ENCODE measurements at places on chromosomes 5 and 9.

DNA sequence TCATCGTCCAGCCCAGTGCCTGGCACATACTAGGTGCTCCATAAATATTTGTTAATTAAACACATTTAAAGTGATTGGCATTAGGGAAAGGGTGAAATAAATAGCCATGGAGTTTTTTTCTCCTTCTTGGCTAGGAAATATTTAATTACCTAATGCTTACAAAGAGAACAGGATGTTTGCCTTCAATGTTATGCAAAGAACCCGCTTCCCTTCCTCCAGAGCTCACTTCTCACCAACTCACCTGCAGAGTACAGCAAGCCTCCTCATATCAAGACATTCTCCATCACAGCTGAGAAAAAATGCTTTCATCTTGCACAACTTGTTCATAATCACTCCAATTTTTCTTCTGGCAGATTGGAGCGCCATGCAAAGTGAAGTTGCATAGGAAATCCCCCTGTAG lies 161.7 kb upstream of the STK32A start:
- DNase-seq = no peak

GRCh38 chr9:36136272-36136893 lies at the start of gene GLIPR2:
TSS of gene GLIPR2 (plus strand) at chr9:36136733. CDS start at chr9:36136779, 46 bp downstream.
- peak; percentile 79 for DNase-seq

DNA sequence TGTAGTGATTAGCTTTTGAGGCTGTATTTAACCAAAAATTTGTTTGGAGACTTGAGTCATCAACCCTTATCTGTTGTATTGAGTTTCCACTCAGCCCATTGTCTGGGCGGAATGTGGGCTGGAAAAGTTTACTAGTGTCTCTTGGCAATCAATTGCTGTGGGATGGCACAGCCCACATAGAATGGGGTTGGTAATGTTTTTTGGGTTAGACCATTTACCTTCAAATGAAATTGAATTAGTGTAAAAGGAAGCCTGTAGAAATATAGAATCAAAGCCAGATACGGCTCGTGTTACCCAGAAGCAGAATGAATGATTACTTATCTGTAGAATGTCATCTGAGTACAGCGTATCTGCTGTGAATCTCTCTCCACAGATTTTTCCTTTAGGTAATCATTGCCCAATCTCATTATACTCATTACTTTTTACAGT lies 142.9 kb downstream of the AOPEP start:
- no peak for DNase-seq

GRCh38 chr5:180034564-180034963 lies 37.0 kb downstream of the RNF130 start:
- DNase-seq = no peak

- peak; percentile 66 for DNase-seq
These were observed 79.2 kb downstream of the BOD1 start for GRCh38 chr5:173537228-173537627.

GRCh38 chr9:32468740-32469139 lies 57.3 kb downstream of the RIGI start:
- DNase-seq = no peak

DNA sequence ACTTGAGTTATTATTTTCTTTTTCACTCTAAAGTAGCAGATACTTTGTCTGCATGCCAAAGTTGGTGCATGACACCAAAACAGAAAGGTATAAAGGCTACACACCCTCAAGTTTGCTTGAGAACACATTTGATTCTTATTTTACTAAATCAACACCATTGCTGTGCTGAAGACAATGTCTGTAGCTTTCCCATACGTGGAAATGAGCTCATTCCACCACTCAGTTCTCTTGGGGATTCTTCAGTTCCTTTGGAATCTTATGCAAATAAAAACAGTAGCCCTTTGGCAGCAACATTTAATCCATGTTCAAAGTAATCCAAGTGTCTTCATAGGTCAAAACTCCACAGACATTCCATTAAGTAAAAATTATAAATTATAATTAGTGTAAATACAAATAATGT lies 264.9 kb downstream of the TLE1 start:
- DNase-seq = no peak

DNA sequence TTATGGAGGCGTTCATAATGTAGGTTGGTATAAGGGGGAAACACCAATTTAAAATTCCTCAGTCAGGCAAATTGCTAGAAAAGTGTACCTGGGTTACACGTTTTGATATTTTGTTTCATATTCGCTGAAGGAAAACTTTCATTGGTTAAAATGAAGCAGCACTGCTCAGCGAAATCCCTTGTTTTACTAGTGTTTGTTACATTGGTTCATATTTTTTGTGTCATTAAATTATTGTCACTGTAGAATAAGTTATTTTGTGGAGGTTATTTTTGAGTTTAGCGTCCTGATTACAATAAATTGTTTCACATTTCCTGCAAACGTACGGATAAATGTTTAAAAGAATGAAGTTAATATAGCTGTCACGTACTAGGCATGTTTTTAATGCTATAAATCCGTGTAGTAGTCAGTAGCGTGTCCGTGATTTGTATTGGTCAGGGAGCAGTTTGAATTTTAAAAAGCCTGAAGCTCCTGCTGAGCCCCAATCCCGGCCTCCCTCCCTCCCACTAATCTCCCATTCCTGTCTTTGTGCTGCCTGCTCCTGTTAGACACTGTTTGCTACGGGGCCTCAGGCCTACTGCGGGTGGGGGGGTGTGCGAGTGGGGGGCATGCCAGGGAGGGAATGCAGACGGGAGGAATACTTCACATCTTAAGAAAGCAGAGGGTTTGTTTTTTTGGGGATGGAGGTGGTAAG lies 2.0 kb downstream of the NIPBL start:
- no peak for DNase-seq

GRCh38 chr5:96936431-96937320 lies 796 bp downstream of the LNPEP start:
- DNase-seq = peak; percentile 84

DNA sequence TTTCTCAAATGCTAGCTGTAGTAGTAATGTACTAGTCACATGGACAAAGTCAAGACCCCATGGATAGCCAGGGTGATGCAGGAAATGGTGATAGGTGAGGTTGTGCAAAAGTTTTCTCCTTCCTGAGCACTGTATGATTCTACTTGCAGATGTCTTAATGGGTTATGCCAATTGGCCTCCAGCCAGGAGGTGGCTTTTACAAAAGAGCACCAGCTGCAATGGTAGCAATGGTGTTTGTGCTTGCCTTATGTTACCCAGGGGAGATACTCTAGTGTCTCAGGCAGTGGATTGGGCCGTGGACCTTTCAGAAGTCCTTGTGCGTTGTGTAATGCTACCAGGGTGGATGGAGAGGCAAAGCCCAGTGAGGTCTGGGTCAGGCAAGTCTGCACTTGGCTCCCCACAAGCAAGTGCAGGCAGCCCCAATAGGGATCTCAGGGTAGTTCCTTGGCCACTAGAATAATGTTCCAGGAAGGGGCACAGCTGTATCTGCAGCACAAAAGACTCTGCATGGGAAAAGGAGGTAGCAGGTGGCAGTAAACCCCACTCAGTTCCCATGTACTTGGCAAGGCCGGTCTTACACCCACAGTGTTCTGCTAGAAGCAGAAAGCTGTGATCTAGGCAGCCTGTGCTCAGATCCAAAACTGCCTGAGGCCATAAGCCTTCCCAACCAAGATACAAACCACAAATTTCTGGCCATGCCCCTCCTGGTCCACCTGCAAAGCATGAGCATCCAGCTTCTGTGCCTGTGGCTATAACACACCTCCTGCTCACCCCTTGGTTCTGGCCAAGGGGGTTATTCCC lies 46.4 kb upstream of the EDIL3 start:
- no peak for DNase-seq

- no peak for DNase-seq
These were observed 152.2 kb downstream of the NR2F1-AS1 start for GRCh38 chr5:93428868-93429267.

DNA sequence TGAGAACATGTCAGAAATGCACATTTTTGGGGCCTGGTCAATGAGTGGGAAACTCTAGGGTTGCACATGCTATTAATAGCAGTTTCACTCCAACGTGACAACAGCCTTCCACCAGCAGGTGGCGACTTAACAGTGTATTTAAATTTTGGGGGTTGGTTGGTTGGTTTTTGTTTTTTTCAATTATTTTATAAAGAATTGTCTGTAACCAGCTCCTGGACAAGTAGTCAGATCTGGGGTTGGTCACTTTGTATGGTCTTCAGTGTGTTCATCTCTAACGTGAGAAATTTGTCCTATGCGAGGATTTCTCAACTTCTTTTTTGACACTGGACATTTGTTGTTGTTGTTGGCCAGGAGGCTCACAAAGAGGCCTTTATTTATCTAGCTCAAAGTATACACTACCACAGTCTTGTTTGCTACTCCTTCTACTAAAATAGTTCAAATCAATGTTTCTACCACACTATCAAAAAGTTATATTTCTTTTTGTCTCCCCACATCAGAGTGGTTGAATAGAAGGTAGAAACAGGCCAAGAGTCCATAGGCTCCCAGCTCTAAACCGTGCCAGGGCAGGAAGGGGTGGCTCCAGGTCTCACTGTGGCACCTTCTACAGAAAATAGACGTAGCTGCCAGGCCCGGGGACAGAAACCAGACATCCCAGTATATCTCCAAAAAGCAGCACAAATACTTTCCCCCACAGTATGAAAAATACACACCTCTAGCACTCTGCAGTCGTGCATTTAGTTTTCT lies 110.4 kb downstream of the TRPM6 start:
- peak; percentile 68 for DNase-seq

DNA sequence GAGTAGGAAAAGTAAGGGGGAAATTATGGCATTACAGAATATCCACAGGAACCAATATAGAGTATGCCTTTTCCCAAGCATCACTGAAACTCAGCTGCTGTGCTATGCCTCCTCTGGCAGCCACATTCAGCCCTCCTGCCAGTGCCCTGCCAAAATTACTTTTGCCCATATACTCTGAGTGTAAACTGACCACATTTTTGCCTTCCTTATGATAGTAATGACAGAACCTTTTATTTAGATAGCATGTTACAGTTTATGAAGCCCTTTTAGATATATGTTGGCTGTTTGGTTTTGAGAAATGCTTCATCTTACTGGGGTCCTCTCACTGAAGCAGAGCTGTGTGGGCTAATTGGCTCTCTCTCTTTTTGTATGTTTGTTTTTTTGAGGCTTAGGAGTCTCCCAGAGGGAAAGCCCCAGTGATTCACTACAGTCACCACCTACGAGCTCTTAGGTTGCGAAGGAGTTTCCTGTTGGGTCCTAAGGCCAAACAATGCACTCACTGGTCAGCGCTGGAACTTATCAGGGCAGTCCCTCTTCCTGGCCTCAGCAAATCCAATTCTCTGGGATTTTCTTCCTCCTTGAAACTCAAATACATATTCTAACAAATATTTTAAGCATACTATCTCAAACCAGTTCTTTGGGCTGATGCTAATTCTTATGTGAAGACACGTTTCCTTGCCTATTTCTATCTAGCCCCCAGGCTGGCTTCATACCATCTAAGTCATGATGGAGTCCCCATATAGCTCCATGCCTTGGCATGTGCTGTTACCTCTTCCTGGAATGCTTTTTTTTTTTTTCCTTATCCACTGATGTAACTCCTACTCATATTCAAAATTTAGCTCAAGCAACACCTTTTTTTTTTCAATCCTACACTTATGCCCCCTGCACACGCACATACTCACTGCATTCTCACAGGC lies 3.7 kb downstream of the PHF24 start:
- peak; percentile 20 for DNase-seq

- DNase-seq = peak; percentile 76
These were observed 12.0 kb downstream of the GPSM1 start for GRCh38 chr9:136339173-136339957.

DNA sequence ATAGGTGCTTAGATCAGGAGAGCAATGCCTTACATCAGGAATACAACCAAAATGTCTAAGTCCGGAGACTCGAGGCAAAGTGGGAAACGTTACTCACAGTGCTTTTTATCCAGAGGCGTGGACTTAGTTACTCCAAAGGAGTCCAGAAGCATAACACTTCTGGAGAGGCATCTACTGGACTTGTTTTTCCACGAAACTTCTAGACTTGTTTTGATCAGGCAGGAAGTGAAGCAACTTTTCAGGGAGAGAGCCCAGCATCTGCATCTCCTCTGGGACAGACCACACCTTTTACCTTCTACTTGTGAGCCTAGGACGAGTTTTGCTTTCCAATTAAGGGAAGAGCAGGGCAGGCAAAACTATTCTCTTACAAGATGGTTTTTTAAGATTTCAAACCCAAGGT lies 1.2 kb upstream of the TJP2 start:
- no peak for DNase-seq

- no peak for DNase-seq
These were observed 18.3 kb downstream of the BRD3OS start for GRCh38 chr9:134043531-134043988.

- DNase-seq = no peak
These were observed 100.7 kb downstream of the PAM start for GRCh38 chr5:102855681-102856388.

GRCh38 chr9:95103281-95103771 lies 214.2 kb downstream of the FANCC start:
- no peak for DNase-seq

DNA sequence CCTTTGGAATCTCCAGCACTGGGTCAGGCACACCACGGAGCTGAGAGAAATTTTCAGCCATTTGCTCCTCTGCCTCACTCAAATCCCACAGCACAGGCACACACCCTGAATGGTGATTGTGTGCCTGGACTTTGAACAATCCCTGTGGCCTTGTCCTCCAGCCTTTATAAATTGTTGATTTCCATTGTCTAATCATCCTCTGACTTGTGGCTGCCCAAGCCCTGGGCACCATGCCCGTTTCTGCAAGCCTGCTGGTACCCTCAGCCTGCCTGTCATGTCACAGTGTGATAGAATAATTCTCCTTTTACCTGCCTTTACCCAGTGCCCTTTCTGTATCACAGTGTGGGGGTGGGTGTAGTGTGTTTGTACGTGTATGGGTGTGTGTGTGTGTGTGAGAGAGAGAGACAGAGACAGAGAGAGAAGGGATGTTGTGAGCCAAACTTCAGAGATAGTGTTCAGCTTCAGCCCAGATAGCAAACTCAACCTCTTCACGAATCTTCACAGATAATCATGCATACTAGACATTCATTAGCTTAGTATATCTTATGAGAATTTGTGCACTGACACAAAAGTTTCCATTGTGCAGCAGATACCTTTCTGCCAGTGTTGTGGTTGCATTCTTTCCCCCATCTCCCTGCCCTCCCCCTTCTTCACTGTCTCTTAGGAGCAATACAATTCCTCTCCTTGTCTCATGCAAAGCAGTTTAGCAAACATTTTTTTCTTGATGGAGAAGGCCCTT lies 27.8 kb upstream of the SLC44A1 start:
- no peak for DNase-seq

DNA sequence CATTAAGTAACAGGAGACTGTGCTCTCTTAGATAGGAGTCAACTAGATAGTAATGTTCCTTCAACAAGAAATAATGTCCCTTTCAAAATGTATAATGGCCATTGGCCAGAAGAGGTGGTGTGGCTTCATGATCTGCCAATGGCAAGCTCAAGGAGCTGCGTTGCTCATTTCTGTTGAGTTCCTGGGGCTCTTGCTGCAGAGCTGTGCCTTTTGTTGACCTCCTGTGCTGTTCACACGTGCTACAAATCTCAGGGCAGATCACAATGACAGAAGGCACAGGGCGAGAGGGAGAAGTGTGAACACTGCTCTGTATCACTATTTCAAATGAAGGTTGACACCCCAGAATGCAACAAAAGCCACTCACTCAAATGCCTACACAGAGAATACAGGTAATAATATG lies 16.0 kb upstream of the TBC1D2 start:
- DNase-seq = no peak

Measured in GM12865 (cell line).